ENCODE measurements at places on chromosomes 16 and 17. TPM values are rescaled to one million over a fixed set of nuclear protein-coding genes. Genes with fewer than 3 reads are reported as not detected.

The EVPLL gene
- total RNA-seq = not detected

The DOC2B gene
- total RNA-seq = 25.1 TPM

The CCL13 gene
- 1.0 TPM for total RNA-seq

- DNase-seq = peak; percentile 30
Observed at GRCh38 chr17:60154616-60155426, 5.0 kb downstream of the CA4 start.

DNA sequence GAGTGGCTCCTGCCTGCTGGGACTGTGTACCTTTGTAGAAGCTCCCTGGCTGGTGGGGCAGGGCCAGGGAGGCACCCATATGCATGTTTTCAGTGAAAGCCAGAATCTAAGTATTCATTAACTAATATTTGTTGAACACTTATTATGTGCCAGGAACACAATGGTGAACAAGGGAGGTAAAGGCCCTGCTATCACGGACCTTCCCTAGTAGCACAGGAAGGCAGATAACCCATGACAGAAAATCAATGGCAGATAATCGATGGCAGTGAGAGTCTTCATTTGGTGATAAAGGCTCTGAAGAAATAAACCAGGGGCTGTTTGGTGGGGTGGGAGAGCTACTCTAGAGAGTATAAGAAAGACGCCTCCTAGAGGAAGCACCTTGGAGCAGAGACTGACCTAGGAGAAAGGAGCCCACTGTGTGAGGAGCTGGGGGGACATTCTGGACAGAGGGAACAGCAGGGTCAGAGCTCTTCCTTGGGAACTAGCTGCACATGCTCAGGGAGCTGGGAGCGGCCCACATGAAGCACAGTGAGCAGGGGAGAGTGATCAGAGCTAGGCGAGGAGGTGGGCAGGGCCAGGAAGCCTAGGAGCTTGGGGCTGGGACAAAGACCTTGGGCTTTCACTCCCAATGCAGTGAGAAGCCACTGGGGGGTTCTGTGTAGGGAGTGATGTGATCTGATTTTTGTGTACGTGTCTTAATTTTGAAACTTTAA is 78.5 kb downstream of the SPECC1 start:
- no peak for DNase-seq
